ENCODE measurements at places on chromosomes 1 and 21.

DNA sequence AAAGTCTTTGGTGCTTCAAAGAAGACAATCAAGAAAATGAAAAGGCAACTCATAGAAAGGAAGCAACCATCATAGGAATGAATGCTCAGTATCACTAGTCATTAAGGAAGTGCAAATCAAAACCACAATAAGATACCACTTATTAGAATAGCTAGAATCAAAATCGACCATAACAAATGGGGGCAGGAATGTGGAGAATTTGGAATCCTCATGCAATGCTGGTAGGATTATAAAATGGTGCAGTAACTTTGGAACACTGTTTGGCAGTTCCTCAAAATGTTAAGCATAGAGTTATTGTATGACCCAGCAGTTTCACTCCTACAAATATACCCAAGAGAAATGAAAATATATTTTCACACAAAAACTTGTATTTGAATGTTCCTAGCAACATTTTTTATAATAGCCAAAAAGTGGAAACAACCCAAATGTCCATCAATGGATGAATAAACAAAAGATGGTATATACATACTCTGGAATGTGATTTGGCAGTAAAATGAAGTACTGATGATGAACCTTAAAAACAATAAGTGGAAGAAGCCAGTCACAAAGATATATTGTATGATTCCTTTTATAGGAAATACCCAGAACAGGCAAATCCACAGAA, 105.6 kb downstream of the MIS18A start:
- no peak for DNase-seq

DNA sequence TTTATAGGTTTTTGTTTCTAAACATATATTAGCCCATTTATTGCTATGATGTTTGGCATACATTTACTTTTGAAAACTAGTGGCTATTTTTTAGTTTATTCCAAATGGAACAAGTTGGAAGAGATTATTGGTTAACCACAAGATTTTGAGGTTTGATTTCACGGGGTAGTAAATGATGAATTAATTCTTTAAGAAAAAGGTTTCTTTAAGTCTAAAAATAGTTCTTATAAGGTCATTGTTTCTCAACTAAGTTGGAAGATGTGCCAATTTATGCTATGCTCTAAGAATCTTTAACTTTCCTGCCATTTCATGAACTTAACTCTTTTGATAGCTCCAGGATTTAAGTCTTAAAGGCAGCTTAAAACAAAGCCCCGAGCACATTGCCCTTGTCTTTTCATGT, 183.8 kb downstream of the LMO4 start:
- DNase-seq, result no peak

DNA sequence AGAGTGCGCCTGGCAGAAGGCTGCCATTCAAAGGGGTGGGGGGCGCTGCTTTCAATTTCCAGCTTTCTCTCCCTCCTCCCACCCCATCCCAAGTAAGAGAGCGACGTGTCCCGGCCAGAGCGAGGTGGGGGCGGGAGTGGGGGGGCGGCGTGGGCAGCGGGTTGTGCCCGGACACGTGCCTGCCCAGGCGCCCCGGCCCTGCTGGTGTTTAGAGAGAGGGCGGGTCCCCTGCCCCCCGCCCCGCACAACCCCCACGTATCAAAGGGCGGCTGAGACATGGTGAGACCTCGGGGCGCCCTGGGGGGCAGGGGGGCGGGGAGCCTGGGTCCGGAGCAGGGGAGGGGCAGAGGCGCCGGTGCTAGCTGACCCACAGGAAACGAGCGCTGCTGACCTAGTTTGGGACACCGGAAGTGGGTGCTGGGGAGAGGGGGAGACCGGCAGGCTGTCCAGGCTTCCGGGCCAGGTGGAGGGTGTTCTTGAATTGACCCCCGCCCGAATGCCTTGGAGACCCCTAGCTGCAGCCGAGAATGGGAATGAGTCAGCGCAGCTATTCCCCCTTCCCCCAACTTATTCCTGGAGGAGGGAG, 1.3 kb downstream of the ZBTB7B start:
- DNase-seq, result no peak

DNA sequence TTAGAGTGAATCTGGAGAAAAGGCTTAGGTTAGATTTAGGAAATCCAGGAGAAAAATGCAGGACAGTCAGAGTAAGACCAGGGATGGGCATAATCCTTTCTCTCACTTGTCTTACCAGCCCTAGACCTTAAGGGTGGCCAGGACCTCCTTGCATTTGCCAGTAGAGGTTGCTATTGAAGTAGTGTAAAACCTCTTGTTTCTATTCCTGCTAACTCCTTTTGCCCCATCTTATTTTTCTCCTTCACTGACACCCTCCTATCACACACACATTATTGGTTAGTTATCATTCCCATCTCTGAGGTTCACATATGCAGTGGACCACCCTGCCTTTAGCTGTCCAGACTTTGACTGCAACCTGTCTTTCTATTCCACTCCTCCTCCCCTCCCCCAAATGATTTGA, 75.0 kb upstream of the MACF1 start:
- DNase-seq, result no peak

DNA sequence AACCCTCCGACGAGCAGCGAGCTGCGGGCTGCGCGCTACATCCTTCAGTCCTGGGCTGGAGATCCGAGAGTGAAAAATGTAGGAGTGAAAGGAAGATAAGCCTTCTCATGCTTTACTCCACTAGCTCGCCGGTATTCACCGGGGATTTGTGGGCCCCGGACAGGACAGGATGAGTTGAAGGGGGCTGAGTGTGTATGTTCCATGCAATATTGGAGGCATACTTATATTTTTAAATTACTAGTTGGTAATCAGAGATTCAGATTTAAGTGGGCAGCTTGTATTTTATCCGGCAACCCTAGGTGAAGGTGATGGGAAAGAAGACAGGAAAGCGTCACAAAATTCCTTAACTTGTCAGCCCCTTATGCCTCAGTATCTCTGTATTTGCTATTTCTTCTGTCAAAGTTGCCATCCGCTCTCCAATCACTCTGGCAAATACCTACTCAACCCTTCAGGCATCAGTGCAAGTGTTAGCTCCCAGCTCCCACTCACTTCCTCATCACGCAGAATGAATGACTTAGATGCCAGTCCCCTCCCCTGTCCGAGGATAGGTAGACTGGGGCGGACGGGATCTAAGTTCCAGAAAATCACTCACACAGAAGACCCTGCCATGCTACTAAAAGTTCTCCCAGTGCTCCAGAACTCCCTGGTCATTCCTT, 503 bp upstream of the PIGM start:
- DNase-seq, result no peak

DNA sequence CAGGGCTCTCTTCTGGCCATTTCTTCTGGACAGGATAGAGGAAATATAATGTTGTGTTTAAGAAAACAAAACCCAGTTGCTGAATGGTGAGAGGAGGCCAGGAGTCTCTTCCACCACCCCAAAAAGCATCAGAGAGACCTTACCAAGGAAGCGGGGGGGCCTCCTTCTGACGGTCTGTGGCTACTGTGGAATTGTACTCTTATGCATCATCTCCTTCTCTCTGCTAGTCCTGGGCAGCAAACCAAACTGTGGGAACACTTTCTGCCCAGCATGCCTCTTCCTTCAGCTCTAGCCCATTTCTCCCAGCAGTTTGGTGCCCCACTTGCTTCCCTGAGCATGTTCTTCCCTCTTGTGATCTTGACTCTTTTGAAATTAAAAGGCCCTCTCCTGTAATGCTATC, 157.7 kb downstream of the HHIPL2 start:
- no peak for DNase-seq

DNA sequence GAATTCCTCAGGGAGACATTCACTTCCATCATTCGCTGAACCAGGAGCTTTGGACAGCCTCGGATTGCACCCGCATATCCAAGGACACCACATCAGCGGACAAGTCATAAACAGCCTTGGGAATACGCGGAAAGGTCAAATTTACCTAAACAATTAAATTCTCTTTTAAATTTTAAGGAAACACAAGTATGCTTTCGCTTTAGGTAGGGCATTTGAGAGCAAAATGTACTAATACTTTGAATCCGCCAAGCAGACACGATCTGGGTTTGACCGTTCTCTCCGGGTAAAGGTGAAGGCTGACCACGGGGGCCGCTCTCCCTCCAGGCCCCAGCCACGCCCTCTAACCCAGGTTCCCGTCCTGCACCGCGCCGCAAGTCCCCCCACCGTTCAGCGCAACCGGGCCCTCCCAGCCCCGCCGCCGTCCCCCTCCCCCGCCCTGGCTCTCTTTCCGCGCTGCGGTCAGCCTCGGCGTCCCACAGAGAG, 479 bp upstream of the ACADM start:
- no peak for DNase-seq

DNA sequence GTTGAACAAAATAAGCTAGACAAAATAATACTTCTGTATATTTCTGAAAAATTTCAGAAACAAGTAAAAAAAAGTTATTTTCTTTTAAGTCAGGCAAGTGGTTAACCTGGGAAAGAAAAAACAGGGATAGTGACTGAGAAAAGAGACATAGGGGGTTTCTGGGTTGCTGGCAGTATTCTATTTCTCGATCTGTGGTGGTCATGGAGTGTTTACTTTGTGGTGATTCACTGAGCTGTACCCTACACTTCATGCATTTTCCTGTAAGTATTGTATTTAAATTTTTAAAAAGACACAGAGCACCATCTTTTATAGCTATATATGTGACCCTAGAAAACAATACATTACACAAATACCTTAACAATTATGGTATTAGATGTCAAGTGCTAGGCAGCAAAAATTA, 58.2 kb downstream of the ZNF644 start:
- no peak for DNase-seq

- DNase-seq, result no peak
Measured at GRCh38 chr1:64308866-64309265, 105.4 kb downstream of the UBE2U start.

- DNase-seq, result peak; percentile 80
Measured at GRCh38 chr21:34871026-34871908, 177.8 kb downstream of the RUNX1 start.

GRCh38 chr1:201085902-201086735, 26.1 kb downstream of the CACNA1S start:
- DNase-seq, result no peak

GRCh38 chr1:16175610-16176553, 20.0 kb upstream of the EPHA2 start:
- no peak for DNase-seq

GRCh38 chr1:188363943-188364342, 1535.2 kb downstream of the PLA2G4A start:
- DNase-seq, result no peak

DNA sequence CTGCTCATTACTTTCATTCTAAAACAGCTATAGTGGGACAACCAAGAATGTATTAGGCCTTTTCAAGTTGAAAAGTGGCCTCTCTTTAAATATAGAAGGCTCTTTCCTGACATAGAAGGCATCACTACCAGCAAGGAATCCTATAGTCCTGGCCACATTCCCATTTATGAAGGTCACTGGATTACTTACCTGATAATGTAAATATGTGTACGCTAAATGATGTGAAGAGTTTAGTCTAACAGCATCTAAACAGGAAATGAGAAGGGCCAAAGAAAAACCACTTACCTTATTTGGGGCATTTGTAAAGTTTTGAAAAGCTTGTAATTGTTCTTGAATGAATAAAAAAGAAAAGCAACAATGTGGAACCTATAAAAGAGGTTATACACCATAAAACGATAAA, 24.7 kb downstream of the PRKACB start:
- DNase-seq, result no peak

DNA sequence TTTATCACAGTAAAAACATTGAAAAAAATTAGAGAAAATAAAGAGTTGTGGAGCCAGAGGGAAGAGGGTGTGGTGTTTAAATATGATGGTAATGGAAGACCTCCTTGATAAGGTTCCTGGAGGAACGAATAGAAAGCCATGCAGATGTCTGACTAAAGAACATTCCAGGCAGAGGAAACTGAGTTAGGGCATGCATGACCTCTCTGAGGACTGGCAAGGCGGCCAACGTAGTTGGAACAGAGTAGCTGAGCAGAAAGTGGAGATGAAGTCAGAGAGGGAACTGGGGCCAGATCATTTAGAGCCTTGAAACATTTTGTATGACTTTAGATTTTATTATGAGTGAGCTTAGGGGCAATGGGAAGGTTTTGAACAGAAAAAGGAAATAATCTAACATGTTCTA, 377.5 kb downstream of the HLX start:
- DNase-seq, result no peak

GRCh38 chr1:155184835-155185782, 11.5 kb downstream of the TRIM46 start:
- no peak for DNase-seq

- no peak for DNase-seq
Measured at GRCh38 chr1:51058858-51059257, 43.2 kb upstream of the C1orf185 start.

GRCh38 chr1:156625436-156626078, 6.3 kb downstream of the HAPLN2 start:
- no peak for DNase-seq

GRCh38 chr1:87359586-87359985, 30.9 kb downstream of the LMO4 start:
- DNase-seq, result no peak

DNA sequence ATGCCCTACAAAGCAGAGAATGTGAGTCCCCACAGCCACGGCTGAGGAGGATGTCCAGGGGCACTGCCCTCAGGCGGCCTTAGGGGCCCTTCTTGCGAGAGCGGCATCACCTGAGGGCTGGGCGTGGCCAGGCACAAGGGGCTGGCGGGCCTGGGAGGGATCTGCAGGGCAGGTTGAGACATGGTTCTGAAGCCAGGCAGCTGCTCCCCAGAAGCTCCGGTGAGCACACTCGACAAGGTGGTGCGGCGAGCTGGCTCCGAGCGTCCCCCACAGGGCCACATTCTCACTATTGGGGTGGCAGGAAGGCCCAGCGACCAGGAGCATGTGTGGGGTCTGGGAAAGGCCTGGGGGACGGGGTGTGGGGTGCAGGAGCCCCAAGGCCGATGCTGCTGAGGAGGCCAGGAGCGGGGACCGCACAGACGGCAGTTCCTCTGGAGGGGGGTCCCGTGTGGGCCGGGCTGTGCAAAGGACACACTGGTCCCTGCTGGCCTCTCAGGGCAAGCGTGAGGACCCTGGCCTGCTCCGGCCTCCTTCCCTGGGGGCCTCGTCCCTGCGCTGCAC, 47.2 kb downstream of the MORN1 start:
- DNase-seq, result no peak

GRCh38 chr21:8991088-8991907, 1530.1 kb upstream of the TPTE start:
- DNase-seq, result no peak

- no peak for DNase-seq
Measured at GRCh38 chr1:97806996-97807520, 113.8 kb downstream of the DPYD start.

GRCh38 chr1:81682490-81682889, 118.2 kb upstream of the ADGRL2 start:
- DNase-seq, result no peak

GRCh38 chr1:43300378-43301094, at the start of gene TIE1:
Gene TIE1 (plus strand): TSS chr1:43300982. CDS start chr1:43301072, 90 bp downstream.
- DNase-seq, result no peak

GRCh38 chr1:17094664-17095063, 24.6 kb downstream of the PADI2 start:
- DNase-seq, result no peak

- DNase-seq, result no peak
Measured at GRCh38 chr1:108780937-108781574, 34.6 kb downstream of the STXBP3 start.

Measured in vagina (tissue), 2 donors.